ENCODE measurements at places on chromosomes 1 and 21.

GRCh38 chr1:110746644-110747259 lies 72.0 kb upstream of the KCNA3 start:
- DNase-seq, result peak; percentile 23

DNA sequence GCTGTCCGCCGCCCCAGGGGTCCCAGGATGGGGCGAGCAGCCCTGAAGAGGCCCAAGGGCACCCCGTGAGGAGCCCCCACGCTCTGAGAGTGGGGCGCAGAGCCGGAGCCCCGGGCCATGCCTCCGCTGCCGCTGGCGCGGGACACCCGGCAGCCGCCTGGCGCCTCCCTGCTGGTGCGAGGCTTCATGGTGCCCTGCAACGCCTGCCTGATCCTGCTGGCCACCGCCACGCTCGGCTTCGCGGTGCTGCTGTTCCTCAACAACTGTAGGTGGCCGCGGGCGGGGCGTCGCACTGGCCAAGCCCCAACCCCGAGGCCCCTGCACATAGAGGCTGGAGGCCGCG lies 14.5 kb downstream of the AGRN start:
- DNase-seq, result no peak

DNA sequence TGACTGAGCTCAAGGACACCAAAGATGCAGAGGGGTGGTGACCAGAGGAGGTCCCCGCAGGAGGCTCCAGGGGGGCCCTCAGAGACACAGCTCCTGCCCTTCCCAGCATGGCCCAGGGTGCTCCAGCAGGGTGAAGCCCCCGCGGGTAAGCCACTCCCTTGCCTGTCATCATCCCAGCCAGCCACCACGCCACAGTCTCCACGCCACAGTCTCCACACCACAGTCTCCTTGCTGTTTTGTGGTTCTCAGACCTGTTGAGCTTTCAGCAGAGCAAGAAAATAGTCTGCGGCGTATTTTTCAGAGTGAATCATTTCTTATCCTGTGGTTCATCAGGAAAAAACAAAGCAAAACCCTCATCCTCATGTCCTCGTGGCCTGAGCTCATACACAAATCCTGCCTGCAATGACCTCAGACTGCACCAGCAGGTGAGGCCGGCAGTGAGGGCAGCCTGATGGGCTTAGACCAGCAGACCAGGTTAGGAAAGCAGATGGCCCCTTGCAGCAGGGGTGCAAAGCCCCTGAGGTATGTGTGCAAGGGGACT lies 25.7 kb upstream of the ABCG1 start:
- DNase-seq, result peak; percentile 50

GRCh38 chr1:153698020-153698922 lies 19.8 kb downstream of the NPR1 start:
- no peak for DNase-seq

DNA sequence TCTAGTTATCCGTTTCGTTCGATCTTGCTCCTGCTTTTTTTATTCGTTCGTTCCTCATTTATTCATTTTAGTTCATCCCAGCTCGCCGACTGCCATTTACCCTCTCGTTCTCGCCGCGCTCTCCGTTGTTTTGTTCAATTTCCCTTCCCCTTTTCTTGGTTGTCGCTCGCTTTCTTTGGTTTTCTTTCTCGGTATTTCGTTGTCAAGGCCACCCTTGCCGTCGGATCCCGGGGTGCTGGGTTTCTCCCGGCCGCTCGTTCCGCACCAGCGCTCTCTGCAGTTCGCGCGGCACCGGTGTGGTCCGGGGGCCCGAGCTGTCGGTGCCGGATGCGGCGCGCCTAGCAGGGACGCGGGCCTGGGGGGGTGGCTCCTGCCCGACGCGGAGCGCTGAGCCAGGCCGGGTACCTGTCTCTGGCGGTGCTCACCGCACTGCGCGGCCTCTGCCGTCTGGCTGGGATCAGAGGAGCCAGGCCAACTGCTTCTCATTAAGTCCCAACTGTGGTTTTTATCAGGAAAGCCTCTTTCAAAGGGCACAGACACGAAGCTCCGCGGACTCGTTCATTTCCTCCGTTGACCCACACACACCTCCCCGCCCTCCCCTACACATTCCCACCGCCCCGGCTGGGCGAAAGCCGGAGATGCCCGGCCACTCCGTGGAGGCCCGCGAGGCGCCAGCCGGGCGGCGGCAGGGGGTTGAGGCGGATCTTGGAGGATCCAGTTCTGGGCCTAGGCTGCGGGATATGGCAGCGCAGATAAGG lies 1.6 kb downstream of the ALX3 start:
- peak; percentile 27 for DNase-seq

- no peak for DNase-seq
These were observed 643 bp upstream of the MOV10 start for GRCh38 chr1:112673592-112674439.

- DNase-seq, result no peak
These were observed 26.2 kb upstream of the ZC3H12A start for GRCh38 chr1:37448185-37448584.

GRCh38 chr1:10630661-10631120 lies 155.9 kb downstream of the PEX14 start:
- no peak for DNase-seq

DNA sequence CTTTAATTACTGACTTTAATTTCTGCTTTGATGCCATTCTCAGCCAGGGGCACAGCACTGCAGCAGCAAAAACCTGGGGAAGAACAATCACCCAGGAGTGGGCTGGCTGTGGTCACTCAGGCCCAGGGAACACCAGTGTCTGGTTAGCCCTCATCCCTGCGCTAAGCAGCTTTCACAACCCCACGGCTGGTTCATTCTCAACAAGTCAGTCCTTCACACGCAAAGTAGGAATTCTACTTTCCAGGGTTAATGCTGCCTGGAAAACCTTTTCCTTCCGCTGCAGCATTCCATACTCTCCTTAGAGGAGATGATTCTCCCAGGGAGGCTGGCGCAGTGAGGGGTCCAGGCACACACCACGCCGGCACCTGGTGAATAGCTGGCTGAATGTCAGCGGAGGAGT lies 24.3 kb upstream of the KCNE1 start:
- DNase-seq, result no peak

GRCh38 chr1:167933788-167934187 lies 2.7 kb upstream of the DCAF6 start:
- no peak for DNase-seq

GRCh38 chr1:43548285-43549271 lies 17.9 kb downstream of the PTPRF start:
- DNase-seq, result no peak

DNA sequence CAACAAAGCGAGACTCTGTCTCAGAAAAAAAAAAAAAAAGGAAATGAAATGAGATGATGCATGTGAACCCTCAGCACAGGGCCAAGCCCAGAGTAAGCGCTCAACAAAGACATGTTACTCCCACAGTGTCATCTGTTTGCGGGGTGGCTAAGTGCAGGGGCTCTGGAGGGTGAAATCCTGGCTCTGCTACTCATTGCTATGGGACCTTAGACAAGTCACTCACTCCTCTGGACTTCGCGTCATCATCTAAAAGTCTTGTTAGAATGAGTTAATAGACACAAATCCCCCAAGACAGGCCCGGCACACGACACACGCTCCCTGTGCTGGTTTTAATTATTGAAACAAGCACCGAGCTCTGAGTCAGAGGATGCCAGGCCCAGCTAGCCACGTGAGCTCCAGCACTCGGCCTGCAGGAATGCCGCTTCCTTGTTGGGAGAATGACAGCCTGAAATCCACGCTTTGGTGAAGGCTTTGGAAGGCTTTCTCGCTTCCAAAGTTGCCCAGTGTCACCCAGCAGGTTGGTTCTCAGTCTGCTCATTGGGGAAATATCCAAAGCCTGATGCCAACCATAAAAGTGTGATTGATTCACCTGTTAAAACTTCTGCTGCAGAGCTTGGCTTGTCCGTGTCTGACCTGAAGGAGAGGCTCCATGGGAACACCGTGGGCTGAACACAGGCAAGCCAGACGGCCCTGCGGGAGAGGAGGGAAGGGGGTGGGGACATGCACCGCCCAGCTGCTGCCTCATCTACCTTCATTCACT lies 36.7 kb upstream of the TARDBP start:
- no peak for DNase-seq

- peak; percentile 69 for DNase-seq
These were observed 9.6 kb upstream of the TNFRSF25 start for GRCh38 chr1:6475381-6476133.

DNA sequence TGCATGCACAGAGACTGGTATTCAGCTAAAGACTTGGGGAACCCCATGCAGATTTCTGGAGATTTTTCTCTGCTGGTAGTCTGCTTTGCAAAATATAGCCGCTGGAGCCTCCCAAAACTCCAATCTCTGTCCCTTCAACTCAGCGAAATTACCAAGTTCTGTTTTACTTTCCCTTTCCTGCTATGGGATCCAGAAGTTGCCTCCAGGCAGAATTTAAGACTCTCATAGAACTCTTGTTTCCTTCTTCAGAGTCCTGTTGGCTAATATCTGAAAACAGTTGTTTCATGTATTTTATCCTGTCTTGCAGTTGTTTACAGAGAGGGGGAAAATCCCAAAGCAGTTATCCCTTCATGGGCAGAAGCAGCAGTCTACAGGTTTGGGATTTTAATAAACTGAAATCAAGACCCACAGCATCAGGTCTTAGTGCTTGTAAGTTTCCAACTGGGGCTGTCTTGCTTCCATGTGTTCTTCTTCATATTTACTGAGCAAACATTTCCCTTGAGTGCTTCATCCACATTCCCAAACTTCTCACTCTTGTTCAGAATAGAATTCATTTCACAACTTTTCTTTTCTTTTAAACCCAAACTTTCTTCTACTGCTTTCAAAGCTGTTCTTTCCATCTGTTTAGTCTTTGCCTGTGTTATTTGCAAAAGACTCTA lies 221.3 kb upstream of the DMRTA2 start:
- no peak for DNase-seq

- DNase-seq, result no peak
These were observed 41.4 kb downstream of the KCNK1 start for GRCh38 chr1:233655301-233655740.

GRCh38 chr1:19154876-19155275 lies 55.2 kb downstream of the UBR4 start:
- DNase-seq, result no peak
